ENCODE measurements at places on chromosomes 4 and X.

DNA sequence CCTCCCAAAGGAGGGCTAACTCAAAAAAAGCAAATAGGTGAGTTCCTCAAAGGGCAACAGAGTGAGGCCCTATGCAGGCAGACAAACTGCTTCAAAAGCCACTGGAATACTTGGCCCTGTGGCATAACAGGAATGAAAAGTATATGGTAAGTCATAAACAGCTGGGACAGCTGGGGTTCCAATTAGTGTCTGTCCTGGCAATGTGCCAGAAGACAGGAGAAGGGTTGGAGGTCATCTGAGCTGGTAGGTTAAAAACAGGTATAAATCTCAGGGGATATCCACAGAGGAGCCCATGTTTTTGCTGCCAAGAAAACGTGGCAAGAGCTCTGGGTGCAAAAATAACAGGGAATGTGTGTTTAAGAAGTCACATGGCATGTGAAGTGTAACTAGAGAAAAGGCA, 111.6 kb downstream of the APOOL start:
- DNase-seq, result no peak

GRCh38 chr4:38516190-38516589, 147.8 kb upstream of the KLF3 start:
- no peak for DNase-seq

DNA sequence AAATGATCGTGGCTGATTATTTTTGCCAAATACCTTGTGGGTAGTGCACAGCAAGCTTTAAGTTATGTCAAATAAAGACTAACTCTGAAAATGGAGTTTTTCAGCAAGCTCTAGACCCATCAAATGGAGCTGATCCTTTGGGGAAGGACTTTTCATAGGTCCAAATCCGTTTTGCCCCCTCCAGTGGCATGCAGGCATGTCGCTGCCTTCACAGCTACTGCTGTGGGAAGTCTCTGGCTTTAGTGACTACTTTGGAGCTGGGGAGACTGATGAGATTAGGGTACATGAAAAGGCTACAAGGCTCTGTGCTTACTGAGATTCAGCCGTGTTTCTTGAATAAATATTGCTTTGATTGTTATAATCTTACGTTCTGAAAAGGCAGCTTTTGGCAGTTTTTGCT, 106.6 kb upstream of the HS3ST1 start:
- no peak for DNase-seq

- no peak for DNase-seq
Observed at GRCh38 chrX:26651755-26652154, 435.8 kb downstream of the MAGEB5 start.

- peak; percentile 84 for DNase-seq
Observed at GRCh38 chr4:113682730-113683537, 78.6 kb downstream of the CAMK2D start.

DNA sequence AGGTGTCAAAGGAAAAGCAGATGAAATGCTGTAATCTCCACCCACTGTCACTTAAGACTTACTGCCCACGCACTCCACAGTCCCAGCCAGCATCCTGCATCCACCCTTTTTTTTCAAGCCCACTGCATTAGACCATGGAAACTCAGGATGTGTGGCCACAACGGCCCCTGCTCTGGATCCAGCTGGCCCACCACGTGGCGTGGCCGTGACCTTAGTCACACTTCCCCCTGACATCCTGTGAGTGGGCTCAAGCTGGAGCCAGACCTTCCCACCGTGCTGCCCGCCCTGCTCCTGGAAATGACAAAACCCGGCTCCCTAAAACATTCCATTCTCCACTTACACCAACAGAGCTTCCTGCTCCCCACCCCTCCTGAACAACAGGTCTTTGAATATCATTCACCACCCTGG, 588.3 kb upstream of the DIPK2B start:
- DNase-seq, result no peak

GRCh38 chrX:148573119-148573518, 72.7 kb downstream of the AFF2 start:
- no peak for DNase-seq

GRCh38 chr4:63275491-63275890, 1133.8 kb downstream of the TECRL start:
- DNase-seq, result no peak

- DNase-seq, result no peak
Observed at GRCh38 chr4:90039122-90039521, 88.1 kb upstream of the CCSER1 start.

DNA sequence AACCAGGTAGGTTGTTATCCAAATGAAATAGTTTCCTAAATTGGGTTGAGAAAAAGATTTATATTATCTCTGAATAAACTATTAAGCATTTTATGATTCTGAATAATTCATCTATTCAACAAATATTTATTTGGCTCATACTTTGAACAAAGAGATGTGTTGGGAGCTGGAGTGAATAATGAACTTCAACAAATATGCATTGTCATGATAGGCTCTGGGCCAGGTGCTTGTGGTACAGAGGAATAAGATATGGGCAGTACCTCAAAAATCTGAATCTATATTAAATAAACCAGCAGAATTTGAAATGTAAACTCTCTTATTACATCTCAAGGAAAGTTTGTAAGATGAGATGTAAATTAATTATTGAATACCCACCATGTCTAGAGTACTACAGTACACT, 75.7 kb upstream of the DCLK2 start:
- DNase-seq, result no peak

GRCh38 chr4:24771241-24771640, 24.1 kb upstream of the SOD3 start:
- DNase-seq, result no peak

DNA sequence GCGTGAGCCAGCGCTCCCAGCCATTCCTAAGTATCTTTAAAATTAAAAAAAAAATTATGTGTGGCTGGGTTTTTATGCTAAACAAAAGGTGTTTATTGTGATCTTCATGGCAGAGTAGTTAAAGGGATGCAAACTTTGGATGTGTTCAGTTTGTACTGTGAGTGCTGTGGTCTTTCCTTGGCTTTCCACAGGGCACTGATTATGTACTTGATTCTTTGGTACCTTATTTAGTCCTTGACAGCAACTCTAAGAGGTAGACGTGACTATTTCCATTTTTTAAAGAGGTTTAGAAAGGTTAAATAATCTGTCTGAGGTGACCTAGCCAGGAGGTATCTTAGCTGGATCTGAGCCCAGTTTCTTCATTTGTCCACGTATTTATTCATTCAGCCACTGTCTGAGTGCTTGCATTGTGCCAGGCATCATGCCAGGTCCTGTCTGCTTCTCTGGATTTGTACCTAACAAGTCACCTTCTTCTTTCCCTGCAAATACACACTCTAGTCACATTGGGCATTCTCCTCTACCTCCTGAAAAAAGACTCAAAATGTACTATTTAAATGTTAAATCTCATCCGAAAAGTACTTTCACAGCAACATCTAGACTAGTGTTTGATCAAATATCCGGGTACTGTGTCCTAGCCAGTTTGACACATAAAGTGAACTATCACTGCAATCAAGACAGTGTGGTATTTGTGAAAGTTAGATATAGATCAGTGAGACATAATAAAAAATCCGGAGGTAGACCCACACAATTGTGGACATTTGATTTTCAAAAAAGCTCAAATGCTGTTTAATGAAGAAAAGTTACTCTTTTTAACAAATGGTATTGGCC, 31.5 kb downstream of the WWC2 start:
- no peak for DNase-seq

DNA sequence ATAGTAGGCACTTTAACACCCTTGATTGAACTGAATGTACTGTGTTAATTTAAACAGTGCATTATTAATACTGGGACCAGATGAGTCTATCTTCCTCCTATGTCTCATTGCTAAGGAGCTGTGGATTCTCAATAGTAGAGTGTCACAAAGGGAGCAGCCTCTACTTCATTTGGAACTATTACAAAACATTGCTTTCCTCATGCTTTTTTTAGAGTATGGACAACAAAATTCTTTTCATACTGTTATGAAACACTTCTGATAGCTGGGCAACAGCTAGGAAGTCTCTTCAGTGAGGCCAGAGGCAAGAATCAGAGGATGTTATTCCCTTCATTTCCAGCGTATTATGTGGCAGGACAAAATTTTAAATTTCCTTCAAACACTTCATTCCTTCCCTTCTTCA, 160.8 kb downstream of the FBXO8 start:
- no peak for DNase-seq

DNA sequence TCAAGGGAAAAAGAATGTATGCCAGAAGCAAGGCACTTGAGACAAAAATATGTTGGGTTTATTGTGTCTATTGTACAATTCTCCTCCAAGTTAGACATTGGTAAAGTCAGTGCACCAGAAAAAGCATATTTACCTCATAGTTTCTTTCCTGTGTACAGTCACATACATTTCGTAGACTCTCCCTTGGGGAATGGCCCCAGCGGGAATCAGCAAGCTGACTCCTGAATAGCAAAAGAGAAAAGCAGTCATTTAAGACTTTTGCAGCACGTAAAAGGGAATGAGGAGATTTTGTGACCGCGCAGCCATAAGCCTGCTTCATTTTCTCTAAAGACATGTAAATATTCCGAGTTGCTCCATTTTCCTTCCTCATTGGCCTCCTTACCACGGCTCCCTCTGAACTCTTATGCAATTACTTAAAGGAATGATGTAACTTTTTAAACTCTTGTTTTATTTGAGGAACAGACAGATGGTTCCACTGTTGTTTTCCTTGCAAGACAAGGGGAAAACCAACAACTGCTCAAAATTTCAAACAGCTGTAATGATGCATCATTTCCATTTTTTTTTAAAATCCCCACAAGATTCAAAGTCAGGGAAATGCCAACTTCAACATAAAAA, 332.7 kb downstream of the UNC5C start:
- DNase-seq, result no peak

DNA sequence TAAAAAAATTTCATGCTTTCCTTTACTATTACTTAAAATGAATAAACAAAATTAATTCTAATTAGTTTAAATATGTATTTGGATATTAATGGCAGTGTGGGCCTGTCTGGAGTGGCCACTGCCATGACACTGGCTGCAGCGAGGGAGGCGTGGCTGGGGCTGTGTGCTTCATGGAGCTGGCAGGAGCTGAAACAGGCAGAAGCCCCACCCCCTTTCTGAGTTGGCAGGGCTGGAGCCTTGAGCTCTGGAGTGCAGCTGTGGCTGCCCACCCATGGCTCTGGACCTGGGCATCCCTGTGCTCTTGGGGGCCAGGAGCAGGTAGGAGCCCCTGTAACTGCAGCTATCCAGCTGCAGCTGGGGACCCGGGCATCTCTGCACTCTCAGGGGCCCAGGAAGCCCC, 8.2 kb upstream of the HSD17B11 start:
- no peak for DNase-seq

GRCh38 chr4:12555011-12555410, 929.1 kb downstream of the RAB28 start:
- DNase-seq, result no peak

DNA sequence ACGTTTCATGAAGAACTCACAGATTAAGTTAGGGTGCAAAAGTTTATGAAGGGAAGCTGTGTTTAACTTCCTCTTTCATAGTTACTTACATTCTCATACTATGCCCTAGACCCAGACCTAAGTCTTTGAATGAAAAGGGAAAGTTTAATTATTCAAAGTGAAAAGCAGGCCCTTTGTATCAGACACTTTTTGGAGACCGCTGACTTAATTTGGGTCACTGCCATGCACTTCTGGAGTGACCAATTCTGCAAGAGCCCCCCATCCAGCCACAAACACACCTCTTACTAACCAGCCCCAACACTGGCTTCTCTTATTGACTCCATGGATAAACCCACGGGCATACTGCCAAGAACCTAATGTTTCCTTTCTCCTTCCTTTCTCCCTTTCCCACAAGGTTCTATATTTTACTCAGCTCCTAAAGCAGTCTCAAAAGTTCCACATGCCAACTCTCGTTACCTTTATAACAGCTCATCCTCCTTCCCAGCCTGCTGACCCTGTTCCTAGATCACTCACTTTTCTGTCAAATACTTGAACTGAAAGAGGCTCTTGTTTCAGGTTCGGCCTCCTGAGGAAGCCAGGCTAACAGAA, 34.5 kb downstream of the ABCE1 start:
- no peak for DNase-seq

GRCh38 chr4:48212165-48212564, 57.5 kb downstream of the TEC start:
- no peak for DNase-seq

DNA sequence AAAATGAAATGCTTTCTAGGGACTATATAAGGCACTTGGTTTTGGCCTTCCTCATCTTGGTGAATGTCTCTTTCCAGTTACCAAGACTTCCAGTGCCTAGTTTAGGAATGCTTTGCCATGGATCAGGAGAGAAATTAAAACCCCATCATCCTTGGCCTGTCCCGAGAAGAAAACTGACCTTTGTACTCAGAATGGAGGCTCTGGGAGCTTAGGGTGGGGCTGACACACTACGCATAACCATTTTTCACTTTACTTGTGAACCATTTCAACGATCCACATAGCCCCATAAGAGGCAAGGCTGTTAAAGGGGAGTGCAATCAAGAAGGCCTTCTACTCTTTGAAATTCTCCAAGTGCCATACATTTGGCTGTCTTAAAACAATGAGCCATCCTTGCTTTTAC, 26.7 kb upstream of the ZCCHC13 start:
- DNase-seq, result no peak

GRCh38 chr4:10534820-10535219, 77.6 kb upstream of the ZNF518B start:
- no peak for DNase-seq

- DNase-seq, result no peak
Observed at GRCh38 chr4:7757501-7758471, 181.9 kb downstream of the AFAP1 start.

DNA sequence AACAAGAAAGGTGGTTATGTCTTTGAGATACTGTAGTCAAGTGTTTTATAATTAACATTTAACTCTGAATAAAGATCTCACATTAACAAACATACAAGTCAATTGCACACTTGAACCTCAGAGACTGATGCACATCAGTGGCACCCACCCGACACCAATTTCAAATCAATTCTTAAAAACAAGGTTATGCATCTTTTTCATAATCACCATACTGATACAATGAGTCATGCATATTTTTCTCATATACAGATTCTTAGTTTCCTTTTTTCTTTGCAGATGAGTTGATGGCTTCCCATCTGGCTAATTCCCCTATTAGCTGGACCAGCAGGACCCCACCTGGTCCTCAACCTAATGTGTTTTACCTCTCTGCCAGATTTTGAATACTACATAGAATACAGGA, 136.2 kb upstream of the RPL34 start:
- DNase-seq, result no peak

Measured in stimulated activated CD4-positive, alpha-beta T cell treated with anti-CD3 and anti-CD28 coated beads, Interleukin-15, amount 100 ng/mL, for 24 hours (primary cell).